Suppressor macrophage treated with lipopolysaccharide for 1 hour (primary cell): ENCODE measurements at places on chromosomes 4 and X.

GRCh38 chrX:32281853-32282252, 929.5 kb downstream of the DMD start:
- no peak for DNase-seq

DNA sequence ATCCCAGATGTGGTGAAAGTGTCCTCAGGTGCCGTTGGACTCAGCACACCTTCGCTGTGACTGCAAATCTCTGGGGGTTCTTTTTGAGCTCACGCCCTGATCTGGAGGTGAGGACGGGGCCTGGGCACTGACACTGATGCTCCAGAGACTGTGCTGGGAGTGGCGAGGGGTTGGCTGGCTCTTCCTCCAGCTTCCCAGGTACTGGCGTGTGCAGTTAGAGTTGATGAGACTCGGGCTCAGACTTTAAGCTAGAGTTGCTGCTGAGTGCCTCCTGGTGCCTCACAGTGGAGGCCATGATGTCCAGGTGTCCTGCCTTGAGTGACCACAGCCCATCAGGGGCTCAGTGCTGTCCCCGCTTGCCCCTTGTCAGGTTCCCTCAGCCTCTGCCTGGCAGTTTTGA, 16.3 kb downstream of the SPON2 start:
- no peak for DNase-seq

DNA sequence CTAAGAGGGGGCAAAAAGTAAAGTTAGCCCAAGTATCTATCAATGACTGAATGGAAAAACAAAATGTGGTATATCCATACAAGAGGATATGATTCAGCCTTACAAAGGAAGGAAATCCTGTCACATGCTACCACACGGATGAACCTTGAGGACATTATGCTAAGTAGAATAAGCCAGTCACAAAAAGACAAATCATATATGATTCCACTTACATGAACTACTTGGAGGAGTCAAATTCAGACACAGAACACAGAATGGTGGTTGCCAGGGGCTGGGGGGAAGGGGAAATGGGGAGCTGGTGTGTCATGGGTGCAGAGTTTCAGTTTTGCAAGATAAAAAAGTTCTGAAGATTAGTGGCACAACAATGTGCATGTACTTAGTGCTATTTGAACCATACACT, 101.8 kb downstream of the SH3KBP1 start:
- no peak for DNase-seq

GRCh38 chrX:49247916-49248811, 12.9 kb downstream of the CCDC22 start:
- no peak for DNase-seq

DNA sequence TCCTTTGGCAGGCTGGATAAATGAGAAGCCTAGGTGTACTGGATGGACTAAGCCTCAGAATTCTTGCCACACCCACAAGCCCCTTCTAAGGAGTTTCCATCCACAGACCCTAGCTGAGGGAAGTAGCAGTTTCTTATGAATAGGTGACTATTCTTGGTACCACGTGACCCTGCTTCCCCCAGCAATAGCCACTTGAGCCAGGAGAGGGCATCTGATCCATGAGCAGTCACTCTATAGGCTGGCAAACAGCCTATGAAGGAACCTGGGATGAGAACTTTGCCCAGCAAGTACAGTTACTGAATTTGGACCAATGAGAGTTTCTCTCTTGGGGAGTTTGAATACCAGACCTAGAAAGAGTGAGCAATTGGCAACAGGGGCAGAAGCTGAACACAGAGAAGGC, 84.0 kb downstream of the RTL9 start:
- DNase-seq = peak; percentile 30

GRCh38 chrX:68703369-68703768, 55.9 kb downstream of the STARD8 start:
- DNase-seq = no peak

DNA sequence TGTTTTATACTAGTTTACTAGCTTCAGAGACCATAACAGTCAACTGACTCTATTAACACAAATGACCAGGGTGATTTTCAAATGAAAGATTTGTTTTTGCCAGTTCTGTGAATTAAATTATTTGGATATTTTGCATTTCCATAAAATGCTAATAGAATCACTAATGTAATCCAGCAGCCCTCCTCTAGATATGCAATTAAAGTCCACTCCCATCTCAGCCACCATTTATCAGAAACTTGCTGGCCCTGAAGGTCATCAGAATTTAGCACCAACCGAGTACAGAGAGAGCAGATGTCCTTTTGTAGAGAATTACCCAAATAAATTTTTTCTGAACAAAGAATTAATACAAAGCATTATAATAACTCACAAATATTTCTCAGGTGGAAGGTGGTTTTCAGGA, 531.1 kb upstream of the SLIT2 start:
- no peak for DNase-seq

DNA sequence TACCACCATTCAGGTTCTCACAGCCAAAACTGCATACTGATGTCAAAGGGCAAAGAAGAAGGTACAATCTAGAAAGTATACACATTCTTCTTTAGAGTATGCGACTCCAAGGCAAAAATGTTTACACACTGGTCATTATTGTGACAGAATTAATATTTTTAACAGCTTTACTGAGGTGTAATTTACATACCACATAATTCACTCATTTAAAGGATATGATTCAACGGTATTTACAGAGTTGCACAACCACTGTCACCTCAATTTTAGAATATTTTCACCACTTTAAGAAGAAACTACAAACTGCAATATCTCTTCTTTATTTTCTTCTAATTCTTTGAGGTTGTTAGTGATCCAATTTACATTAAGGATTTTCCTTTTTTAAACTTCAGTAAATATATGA, 325.4 kb upstream of the SMIM31 start:
- DNase-seq = no peak

DNA sequence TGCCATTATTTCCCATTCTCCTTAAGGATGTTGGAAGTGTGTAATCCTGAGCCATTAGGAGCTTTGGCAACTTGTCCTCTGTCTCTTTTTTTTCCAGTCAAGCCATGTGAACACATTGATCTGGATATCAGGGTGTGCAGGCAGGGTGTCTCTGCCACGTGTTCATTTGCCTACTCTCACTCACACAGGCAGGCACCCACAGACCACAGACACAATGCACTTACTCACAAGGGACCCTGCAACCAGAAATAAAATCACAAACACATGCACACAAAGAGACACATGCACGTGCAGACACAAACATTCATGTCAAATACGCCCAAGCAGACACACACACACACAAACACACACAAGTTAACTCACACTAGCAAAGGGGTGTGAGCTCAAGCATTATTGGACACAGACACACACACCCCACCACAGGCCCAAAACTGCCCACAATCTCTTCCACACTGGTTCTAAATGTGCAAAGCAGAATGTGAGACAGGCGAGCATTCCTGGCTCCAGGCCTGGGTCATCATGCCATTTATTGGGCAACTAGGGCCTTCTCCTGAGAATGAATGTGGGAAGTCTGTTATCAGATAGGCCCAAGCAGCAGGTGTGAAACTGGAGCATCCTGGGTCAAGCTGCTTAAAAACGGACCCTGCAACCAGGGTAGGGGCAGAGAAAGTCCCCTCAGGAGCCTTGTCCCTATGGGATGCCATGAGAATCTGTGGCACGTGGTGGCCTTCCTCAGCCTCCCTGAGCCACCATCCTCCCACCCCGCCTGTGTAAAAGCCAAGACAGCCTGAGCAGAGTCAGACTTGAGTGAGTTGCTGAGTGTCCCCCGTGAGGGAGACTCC, 63.4 kb downstream of the NBDY start:
- no peak for DNase-seq

DNA sequence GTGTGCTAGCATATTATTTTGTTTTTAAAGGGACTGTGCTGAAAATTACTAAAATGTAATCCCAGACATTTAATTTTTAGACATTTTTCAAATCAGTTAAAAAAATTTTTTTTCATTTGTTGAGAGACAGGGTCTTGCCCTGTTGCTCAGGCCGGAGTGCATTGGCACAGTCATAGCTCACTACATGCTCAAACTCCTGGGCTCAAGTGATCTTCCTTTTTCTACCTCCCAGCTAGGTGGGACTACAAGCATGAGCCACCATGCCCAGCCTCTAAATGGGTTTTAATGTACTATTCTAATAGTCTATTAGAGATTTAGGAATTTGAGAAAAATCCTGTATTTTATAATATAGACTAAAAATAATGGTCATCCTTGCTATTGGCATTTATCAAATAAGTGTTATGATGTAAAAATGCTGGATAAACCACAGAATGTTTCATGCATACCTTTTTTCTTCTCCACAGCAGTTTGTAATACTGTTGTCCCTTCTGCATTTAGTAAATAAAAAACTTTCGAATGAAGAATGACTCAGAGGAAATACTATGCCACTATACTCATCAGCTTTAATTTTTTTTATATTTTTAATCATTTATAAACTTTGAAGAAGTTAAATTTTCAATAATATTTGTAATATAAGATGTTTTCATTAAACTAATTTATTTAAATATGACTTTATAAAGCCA, 29.9 kb downstream of the CPEB2 start:
- DNase-seq = no peak

DNA sequence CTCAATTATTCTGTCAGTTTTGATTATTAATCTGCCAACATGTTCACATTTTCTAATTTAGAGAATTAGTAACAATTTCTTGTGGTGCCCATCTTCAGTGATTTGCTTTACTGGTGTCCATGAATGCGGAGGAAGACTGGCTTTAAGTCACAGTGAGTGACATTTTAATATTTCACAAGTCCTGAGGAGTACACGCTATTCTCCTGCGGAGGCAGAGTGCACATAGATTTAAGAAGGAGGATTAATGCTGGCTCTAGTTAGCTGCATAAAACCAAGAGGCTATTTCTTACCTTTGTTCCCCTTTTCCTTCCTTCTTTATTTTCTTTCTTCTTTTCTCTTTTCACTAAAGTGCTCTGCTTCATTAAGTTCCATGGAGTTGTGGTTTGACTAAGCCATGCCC, 495.2 kb upstream of the IGFBP7 start:
- no peak for DNase-seq

DNA sequence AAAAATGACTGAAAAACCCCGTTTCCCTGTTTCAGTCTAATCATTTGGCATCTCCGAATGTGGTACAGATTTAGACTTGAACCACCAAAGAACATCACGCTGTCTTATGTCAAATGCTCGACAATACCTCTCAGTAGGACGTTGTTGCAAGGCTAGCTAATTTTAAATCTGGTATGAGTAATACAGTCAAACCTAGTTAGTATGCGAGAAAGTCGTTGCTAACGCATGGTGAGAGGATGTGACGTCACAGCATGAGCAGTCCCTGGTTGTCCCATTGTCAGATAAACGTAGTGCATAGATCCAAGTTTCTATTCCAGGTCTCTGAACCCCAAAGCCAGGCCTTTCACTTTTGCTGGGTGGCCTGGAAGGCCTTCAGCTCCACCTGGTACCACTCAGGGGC, 44.7 kb downstream of the SETD7 start:
- DNase-seq = no peak

- DNase-seq = no peak
These were observed 44.7 kb downstream of the EVC start for GRCh38 chr4:5755679-5756078.

GRCh38 chrX:38939067-38939466, 137.8 kb downstream of the MID1IP1 start:
- DNase-seq = no peak

- DNase-seq = no peak
These were observed 170.7 kb upstream of the SMARCAD1 start for GRCh38 chr4:94036964-94037363.

GRCh38 chr4:46444318-46445000, 54.5 kb upstream of the GABRA2 start:
- DNase-seq = no peak

- no peak for DNase-seq
These were observed 21.0 kb downstream of the MAN2B2 start for GRCh38 chr4:6595897-6596537.

DNA sequence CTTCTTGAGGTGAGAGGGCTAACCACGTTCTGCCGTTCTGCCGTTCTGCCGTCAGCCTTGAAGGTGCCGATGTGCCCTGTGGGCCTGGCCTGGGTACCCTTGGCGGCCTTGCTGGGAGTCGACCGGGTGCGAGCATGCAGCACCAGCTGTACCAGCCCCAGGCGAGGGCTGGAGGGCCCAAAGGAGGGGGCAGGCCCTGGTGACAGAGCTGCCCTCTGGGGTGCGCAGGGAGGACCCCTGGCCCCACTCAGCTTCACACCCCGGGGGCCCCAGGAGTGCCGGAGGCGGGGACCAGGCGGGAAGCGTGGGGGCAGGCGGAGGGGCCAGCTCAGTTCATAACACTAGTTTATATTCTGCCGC, 22.1 kb downstream of the UVSSA start:
- no peak for DNase-seq

GRCh38 chr4:12200226-12200625, 771.5 kb upstream of the HS3ST1 start:
- DNase-seq = no peak

DNA sequence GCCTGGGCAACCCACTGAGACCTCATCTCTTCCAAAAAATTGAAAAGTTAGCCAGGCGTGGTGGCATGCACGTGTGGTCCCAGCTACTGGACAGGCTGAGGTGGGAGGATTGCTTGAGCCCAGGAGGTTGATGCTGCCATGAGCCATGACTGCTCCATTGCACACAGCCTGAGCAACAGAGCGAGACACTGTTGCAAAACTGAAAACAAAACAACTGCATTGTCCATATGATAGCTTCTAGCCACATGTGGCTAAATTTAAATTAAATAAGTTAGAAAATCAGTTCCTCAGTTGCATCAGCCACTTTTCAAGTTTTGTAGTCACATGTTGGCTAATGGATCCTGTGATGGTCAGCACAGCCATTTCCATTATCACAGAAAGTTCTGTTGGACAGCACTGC, 67.9 kb downstream of the GAB1 start:
- no peak for DNase-seq

- DNase-seq = no peak
These were observed 59.0 kb upstream of the ADGRA3 start for GRCh38 chr4:22574880-22575279.

GRCh38 chr4:141158219-141158618, 24.9 kb upstream of the RNF150 start:
- peak; percentile 48 for DNase-seq

- DNase-seq = no peak
These were observed 13.8 kb downstream of the PGRMC1 start for GRCh38 chrX:119249891-119250290.

- no peak for DNase-seq
These were observed 792 bp downstream of the SLC10A4 start for GRCh38 chr4:48483777-48484493.

DNA sequence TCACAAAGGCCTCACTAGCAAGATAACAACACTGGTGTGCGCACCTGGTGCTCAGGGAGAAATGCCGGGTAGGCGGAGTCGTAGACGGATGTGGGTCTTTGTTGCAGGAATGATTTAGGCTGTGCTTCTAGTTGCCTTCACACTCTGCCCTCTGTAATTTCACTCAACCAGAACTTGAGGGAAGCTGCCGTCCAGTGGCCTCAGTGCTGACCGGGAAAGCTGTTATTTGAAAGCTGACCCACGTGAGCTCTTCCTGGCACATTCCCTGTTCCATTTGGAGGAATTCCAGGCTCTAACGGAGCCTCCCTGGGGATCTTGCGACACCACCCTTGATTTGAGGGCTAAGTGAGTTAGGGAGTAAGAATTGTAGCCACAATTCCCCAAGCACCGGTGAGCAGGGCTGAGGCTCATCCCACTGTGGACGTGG, 15.9 kb downstream of the SH3TC1 start:
- no peak for DNase-seq

GRCh38 chr4:18321956-18322530, 300.5 kb upstream of the LCORL start:
- no peak for DNase-seq
